ENCODE measurements at places on chromosomes 6 and 20.

DNA sequence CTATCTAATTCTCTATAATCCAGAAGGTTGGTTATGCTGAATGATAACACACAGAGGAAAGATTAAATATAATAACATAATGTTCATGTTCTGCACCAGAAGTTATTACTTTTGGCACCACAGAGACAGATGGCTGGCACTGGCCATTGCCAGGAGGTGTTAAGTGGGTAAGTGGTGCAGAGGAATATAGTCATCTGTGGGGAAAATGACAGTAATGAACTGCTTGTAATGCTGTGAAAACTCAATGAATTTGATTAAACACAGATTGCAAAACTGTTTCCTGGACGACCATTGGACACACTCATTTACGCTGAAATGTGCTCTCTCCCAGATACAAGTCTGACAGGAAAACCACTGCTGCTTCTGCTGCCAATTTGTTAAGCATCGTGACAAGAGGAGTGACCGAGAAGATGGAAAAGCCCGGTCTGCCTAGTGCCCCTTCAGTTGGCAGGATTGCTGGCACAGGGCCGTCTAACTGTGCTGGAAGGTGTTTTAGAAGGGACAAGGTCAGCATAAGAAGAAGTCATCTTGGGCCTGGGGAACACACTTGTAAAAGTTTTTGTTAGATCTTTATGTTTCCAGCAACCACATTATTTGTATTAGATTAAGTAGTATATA lies 567.4 kb downstream of the CBLN4 start:
- DNase-seq: no peak

DNA sequence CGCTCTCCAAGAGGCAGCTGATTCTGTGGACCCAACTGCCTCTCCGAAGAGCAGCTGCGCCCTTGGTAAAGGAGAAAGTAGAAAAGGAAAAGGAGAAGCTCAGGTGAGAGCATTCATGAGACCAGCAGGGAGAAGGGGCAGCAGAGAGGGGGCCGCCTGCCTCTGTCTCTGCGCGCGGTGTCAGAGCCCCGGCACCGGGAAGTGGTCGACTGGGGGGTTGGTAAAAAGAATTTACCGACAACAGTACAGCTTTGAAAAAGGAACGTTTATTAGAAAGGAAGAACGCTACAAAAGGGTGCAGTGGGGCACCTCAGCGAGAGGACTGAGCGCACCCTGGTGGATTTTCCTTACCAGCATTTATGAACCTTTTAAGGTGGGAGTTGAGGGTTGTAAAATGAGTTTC lies 61.9 kb downstream of the GPR6 start:
- DNase-seq: no peak

DNA sequence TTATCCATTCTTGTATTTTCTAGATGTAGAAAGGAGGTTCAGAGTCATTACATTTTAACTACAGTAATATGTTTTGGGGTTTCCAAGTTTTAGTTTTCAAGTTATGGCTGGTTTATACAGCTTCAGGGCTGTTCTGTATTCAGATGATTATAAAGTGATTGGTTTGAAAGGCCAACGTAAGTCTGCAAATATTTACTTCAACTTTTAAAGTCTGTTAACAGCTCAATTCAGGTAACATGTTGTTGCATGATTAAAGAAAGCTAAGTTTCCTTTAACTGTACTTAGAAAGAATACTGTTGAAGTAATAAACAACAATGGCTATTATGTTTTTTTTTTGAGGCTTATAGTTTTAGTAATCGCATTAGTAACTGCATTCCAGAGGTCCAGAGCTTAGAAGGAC lies 22.8 kb upstream of the GCLC start:
- DNase-seq: no peak

DNA sequence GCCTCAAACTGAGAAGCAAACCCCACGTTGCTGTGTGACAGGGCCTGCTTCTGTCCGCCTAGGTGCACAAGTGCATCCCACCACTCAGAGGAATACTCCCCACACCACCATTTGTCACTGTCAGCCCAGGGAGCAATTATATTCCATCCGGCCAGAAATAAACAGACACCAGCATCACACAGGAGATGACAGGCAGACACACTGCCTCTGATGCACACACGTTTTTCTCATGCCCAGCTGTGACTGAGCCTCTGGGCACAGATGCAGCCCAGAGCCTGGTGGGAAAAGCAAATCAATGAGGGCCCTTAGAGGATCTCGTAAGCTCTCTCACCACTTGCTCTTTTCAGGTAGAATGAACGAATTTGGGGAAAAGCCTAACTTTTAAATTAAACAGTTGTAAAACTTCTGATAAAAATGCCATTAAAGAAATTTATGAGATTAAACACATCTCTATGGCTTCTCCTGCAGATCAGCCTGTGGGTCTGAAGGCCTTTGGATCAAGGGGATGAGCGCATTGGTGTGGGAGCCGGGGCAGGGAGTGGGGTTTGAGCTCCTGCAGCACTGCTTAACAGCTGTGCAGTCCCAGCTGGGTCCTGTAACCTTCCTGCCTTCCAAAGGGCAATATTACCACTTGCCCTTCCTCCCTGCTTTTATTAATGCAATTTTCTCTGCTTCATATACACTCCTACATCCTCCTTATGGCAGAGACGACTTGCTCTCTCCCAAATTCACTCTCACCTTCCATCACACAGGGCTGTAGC lies 624.3 kb downstream of the PTPRT start:
- DNase-seq: no peak

DNA sequence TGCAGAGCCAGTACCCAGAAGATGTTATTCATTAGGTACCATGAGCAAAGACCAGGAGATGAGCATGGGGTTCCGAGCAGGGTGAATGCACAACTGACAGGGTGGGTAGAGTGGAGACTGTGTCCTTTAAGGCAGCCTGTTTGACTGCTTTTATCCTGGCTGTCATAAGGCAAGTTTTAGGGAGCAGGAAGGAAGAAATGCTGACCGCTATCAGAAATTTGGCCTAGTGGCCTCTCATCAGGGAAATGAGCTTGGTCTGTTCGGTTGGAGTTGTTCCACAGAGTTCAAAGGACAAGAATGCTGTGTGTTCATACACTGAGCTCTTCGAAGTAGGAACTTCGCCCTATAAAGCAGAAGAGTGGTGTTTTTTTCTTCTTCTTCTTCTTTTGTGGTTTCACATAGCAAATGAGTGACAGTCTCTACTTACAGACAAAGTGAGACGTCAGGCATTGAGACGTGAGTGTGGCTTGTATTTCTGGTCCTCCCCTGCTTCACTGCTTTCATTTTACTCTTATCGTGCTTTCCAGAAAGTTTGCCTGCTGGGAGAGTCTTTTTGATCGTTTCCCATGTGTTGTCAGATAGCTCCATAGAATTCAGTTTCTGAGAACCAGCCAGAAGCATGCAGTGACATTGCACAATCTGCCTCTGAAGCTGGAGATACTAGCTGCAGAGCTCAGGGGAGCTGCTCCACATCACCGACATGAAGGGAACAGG lies at the start of gene CASS4:
Gene CASS4, plus strand, starts transcription at position 502 of the 714 bp plus-strand sequence. Its CDS starts 199 bp downstream, at position 701.
- peak; percentile 41 for DNase-seq

GRCh38 chr6:50821441-50822077 lies 2.9 kb downstream of the TFAP2B start:
- no peak for DNase-seq

DNA sequence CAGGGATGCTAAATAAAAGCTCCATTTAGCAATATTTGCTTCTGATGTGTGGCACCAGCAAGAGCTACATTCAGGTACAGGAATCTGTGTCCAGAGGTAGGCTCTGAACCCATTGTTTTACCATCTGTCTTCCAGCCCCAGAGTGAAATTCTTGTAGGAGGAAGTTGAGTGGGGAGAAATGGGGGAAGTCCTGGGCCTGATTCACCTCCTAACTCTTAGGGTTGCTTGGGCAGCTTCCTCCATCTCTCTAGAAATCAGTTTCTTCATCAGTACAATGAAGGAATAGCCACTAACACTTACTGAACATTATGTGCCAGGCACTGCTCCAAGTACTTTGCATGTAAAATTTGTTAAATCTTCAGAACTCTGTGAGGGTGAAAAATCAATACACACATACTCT lies 35.1 kb upstream of the TSPYL1 start:
- no peak for DNase-seq

DNA sequence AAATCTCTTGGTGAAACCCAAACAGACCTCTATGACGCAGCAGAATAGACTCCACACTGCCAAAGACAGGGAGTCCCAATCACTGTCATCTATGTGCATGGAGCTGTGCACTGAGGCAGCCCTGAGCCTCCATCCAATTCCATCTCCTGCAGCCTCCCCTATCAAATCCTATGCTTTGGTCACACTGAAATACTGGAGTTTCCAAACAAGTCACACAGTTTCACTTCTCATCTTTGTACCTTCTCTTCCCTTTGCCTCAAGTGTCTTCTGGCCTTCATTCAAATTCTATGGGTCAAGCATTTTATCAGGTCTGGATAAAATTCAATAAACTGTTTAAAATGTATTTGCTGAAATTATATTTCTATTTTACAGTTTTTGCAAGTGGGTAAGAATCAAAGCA lies 38.5 kb downstream of the FBXL4 start:
- no peak for DNase-seq

DNA sequence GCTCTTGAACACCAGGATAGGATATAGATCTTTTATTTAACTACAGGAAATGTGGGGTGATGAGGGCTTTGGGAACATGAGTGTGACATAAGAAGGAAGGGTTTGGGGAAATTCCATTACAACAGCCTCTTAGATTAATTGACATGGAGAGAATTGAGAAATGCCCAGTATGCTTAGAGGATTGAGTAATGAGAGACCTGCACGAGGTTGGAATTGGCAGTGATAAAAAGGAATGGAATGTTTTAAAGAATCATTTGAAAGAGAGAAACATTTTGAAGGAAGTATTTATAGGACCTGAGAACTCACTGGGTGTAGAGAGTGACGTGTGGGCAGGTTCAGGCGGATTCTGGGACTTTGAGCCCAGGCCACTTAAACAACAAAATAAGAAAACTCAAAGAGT lies 227.0 kb downstream of the BMP2 start:
- DNase-seq: no peak

- DNase-seq: no peak
Observed at GRCh38 chr6:90952176-90952575, 365.3 kb upstream of the MAP3K7 start.

DNA sequence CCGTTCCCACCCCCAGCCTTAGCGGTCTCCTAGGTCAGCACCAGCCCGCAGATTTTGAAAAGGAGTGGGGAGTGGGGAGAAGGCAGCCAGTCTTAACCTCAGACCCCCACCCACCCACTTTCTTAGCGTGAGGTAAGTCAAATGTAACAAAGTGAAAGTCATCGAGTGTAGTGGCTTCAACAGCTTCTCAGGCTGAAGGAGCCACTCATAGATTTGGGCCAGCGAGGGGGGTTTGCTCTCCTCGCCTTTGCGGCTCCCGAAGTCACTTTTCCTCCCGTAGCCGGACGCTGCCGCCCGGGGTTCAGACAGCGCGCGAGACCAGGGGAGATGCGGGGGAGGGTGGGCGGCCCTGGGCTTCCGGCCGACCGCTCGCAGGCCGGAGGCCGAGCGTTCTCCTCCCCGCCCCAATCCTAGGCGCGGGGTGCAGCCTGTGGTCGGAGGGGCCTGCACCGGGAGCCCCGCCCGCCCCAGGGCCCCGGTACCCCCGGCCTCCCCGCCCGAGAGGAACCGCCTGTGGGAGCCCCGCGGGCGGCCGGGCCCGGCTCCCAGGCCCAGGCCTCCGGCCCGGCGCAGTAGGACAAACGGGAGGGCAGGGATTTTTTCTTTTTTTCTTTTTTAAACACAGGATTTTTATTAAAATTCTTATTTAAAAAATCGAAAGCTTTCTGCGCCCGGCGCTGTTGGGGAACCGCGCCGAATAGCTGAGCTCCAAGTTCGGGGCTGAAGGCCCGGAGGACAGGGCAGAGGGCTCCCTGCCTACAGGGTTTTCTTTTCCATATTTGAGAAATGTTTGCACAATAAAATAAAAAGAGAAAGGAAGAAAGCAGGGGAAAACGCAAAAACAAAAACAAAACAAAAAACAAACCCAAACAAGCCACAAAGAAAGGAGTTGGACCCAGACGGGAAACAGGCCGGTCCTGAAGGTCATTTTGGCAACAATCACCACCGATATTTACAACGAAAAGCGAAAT lies 3.2 kb downstream of the NKX2-2 start:
- peak; percentile 46 for DNase-seq

GRCh38 chr6:125073071-125073470 lies 80.5 kb upstream of the TPD52L1 start:
- DNase-seq: no peak

- DNase-seq: no peak
Observed at GRCh38 chr6:135655055-135655454, 157.5 kb upstream of the AHI1 start.

- DNase-seq: no peak
Observed at GRCh38 chr6:45378334-45378926, 696 bp upstream of the SUPT3H start.

DNA sequence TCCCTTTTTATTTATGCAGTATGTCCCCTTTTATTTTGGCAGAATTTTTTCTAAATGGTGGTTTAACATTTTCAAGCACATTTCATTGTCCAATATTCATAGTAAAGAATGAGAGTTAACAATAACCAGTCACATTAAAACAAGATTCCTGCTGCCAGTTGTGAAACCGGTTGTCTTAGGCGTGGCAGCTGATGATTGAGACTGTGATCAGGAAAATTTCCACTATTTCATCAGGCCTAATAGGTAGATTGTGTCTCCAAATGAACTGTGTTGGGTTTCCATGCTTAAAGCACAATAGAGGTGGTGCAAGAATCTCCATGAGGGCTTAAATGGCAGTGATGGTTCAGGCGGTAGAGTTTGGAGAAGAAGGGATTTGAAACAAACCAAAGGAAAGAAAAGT lies 15.3 kb downstream of the PRDM1 start:
- no peak for DNase-seq

GRCh38 chr20:16541226-16541625 lies 32.0 kb downstream of the KIF16B start:
- DNase-seq: no peak

DNA sequence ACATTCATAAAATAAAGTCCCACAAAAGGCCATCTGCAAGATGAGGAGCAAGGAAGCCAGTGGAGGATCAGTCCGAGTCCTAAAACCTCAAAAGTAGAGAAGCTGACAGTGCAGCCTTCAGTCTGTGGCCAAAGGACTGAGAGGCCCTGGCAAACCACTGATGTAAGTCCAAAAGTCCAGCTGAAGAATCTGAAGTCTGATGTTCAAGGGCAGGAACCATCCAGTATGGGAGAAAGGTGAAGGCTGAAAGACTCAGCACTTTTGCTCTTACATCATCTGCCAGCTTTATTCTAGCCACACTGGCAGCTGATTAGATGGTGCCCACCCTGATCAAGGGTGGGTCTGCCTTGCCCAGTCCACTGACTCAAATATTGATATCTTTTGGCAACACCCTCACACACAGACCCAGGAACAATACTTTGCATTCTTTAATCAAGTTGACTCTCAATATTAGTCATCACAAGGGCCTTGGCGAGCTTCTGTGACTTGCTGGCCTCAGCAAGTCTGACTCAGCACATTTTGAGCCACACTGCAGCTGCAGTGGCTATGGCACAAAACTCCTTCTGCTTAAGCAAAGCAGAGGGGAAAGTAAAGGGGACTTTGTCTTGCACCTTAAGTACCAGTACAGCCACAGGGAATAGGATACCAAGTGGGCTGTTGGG lies 1370.3 kb upstream of the CITED2 start:
- no peak for DNase-seq

- DNase-seq: no peak
Observed at GRCh38 chr20:8036771-8037170, 17.2 kb upstream of the TMX4 start.

Measured in globus pallidus (tissue), 1 donor.